ENCODE measurements at places on chromosomes 12 and 14.

DNA sequence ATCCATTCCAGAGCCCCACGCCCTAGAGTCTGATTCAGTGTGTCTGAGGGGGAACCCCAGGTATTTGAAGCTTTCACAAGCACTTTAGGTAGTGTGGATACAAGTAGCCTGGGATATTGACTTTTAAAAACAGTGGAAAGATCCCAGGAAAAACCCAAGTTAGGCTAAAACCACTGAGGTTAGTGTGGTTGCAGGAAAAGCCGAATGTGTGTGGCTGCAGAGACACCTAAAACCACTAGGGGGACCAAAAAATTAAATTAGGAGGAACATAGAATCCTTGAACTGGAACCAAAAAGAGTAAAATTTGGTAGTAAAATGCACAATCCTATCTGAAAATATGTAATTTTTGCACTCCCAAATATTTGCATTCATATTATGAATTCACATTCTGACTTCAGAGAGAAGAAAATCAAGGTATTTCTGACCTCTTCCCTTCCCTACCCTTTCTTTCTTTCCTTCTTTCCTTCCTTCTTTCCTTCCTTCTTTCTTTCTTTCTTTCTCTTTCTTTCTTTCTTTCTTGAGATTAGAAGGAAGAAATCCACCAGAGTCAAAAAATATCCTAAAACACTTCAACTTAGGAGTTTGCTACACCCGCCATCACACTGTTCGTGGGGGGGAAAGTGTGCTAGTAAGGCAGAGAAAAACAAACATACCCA is 37.8 kb downstream of the SLCO1A2 start:
- DNase-seq = no peak

DNA sequence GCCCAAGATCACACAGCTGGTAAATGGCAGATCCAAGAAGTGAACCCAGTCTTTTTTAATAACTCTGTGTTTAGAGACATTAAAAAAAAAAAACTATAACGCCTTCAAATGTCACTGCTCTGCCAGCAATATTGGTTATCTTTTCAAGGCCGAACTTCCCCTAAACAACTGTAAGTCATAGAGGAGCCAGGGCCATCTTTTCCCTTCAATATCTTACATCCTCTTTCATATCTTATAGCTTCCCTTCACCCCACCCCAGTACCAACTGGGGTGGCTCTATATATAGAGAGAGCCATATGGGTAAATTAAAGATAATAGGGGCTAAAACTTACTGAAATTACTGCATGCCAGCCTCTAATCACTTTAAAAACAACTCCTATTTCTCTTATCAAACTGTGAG is 100.2 kb downstream of the STAB2 start:
- DNase-seq = no peak

DNA sequence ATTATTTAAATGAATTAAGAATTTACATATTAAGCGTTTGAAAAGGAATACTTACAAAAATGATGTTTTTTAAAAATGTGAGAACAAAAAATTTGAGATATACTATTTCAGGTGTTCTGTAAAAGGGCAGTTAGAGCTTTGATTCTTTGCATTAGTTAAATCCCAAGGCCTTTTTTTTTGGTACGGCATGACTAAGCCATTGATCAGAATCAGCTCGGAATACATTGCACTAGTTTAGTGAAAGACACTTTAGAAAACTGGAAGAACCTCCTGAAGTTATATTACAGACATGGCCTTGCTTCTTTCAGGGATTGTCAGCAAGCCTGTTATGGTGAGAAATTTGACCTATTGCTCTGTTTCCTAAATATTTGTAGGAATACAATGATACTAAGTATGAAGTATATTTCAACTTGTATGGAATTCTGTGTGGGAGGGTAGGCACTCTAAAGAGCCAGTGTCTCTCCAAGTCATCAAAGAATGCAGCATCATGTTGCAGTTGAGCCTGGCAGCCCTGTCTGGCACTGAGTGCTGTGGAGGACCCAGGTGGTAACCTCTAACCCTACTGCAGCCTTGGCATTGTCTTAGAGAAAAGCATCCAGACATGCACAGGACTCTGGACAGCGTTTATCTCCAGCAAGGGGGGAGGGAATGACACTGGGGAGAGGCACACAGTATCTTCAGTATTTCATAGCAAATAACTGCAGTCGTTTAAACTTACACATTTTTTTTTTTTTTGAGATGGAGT is 1.5 kb downstream of the KLC1 start:
- no peak for DNase-seq

DNA sequence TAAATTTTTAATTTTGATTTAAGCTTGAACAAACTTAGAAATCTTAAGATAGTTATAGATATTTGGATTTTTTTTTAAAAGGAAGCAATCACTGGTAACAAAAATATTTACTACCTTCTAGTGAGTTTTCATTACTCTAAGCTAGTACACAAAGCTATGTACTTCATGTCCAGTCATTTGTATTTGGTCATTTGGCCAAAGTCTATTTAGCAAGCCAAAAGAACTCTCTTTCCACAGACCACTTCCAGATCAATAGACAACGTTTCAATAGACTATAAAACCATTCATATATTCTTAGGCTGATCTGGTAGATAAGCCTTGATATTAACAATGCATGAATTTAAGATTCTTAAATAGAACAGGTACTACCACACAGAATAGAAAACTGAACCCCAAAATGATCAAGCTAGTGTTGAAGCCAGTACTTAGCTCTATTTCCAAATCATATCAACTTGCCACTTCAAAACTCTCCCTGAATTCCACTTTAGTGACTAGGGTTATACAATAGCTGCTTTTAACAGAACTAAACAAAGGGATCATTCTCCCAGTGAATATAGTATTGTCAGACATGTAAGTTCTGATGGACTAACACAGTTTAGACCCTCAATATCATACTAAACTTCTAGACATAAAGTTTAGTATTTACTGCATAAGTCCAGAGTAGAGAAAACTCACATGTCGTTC is 21.7 kb downstream of the CAPRIN2 start:
- DNase-seq = no peak

Data from liver (tissue), 10 donors.